ENCODE measurements at places on chromosomes 11 and 22. TPM values are rescaled to one million over a fixed set of nuclear protein-coding genes. Genes with fewer than 3 reads are reported as not detected.

Gene CEP164
- 30.4 TPM for total RNA-seq

Gene PRR14L
- total RNA-seq = 74.7 TPM

Gene WT1
- total RNA-seq = 1.3 TPM

Gene FAM89B
- total RNA-seq = 27.5 TPM

Gene FADD
- 53.1 TPM for total RNA-seq

Gene CABP4
- not detected for total RNA-seq

Gene TRPM5
- total RNA-seq = 0.09 TPM

Gene ZNF214
- 12.1 TPM for total RNA-seq

Gene CDC42EP1
- 55.8 TPM for total RNA-seq

Gene LDLRAD3
- total RNA-seq = 19.2 TPM

Measured in endodermal cell (in vitro differentiated cells).